ENCODE measurements at places on chromosomes 11 and 22.

DNA sequence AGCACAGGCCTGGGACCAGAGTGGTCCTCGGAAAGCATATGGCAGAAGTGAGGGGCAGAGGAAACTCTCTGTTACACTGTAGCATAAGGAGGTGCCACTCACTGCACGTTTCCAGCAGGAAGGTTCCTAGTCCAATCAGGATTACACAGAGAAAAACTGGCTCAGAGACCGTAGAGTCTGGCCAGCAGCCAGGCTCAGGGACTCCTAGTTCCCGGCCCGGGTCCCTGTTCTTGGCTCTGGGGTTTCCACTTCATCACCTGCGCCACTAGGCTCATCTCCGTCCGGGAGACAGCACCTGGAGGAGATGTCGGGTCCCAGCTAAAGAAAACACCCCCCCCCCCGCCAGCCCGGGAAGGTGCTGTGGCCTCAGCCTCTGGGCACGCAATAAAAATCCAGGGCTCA, 1.1 kb downstream of the TTLL12 start:
- no peak for DNase-seq

GRCh38 chr22:24486501-24486921, 8.6 kb upstream of the UPB1 start:
- no peak for DNase-seq

GRCh38 chr22:19879246-19879570, 24.5 kb upstream of the GNB1L start:
- DNase-seq, result peak; percentile 26

GRCh38 chr22:25282346-25282670, 62.9 kb downstream of the CRYBB2 start:
- no peak for DNase-seq

- no peak for DNase-seq
Measured at GRCh38 chr11:11370255-11370961, 17.4 kb upstream of the CSNK2A3 start.

GRCh38 chr11:61769169-61769920, 16.9 kb downstream of the MYRF start:
- no peak for DNase-seq

DNA sequence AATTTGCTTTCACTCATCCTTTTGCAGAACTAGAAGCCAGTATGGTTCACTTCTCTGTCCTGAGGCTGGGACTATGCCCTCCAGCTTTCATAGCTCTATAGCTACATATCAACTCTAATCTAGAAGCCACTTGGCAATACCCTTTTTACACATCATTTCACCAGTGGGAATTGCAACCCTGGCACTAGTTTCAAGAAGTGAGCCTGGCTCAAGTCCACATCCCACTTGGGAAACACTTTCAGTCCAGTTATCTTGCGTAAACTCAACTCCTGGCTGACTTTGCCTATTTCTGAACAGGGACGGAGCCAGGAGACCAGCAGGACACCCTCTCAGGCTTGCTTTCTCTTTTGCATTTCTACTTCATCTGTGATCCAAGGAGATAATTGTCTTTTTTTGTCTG, 19.9 kb upstream of the FAT3 start:
- no peak for DNase-seq

GRCh38 chr11:64364435-64364834, 5.5 kb downstream of the RPS6KA4 start:
- DNase-seq, result no peak

GRCh38 chr22:31089160-31090100, 8.3 kb downstream of the SMTN start:
- no peak for DNase-seq

- DNase-seq, result no peak
Measured at GRCh38 chr11:108616549-108616948, 23.0 kb upstream of the EXPH5 start.

GRCh38 chr11:122240638-122241037, 124.6 kb upstream of the BLID start:
- no peak for DNase-seq

- no peak for DNase-seq
Measured at GRCh38 chr22:20315337-20316216, 4.3 kb downstream of the DGCR6L start.

- DNase-seq, result no peak
Measured at GRCh38 chr11:12061851-12062560, 48.4 kb upstream of the MICAL2 start.

DNA sequence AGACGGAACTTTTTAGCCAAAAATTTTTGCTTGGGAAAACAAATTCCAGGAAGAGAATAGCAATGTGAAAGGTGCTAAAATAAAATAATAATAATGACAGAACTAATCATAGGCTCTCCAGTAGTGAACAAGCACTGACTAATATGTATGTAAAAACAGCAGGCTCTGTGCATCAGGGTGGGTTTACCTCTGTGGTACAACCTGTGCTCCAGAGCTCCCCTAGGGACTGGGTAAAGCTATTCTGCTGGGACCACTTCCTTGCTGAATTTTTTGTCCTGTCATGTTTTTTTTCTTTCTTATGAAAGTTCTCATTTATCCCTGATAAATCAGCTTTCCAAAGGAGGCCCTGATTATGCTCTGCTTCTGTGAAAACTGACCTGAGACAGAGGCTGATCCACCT, 18.8 kb downstream of the LUZP2 start:
- no peak for DNase-seq

DNA sequence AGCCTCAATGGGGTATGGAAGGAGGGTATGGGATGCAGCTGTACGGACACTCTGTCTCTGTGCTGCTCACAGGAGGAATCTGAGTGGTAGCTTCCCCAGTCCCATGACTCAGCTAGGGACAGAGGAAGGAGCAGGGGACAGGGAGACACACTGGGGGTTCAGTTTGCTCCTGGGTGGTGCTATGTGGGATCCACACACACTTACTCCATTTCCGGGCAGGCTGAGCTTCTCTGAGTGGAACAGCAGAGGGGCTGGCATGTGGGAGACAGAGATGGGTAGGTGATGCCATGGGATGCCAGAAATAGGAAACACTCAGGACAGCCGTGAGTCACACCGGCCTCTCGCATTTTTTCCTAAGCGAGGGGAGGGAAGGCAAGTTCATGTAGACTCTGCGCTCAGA, 59.2 kb upstream of the KIRREL3 start:
- DNase-seq, result peak; percentile 76

- DNase-seq, result no peak
Measured at GRCh38 chr11:7436657-7437056, 48.6 kb upstream of the OLFML1 start.

DNA sequence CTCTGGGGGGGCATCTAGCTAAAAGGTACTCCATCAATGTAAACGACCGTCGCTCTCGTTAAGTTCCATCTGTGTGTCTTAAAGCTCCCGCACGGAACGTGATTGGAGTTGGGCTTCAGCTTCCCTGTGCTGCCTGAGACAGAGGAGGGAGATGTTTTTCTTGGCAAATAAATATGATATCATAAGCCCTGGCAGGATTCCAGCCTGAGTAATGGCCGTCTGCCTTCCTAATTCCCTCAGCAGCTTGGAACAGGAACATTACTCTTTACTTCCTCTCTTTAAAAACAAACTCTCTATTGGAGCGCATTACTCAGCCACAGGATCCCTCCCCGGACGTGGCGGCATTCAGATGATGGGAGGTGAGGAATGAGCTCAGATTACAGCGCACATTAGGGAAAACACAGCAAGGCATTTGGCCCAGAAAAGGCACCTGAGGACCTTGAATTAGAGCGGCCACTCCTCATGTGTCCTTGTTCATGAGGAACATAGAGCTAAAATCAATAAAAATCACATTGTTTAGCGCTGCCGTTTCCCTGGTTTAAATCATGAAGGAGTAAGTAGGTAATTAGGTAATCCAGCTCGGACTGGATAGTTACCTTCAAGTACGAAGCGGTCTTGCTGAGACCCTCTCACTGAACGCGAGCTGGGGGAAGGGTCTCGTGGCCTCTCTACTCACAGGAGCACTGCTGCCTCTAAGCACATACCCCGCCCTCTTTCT, 230.4 kb downstream of the ST3GAL4 start:
- DNase-seq, result peak; percentile 59

DNA sequence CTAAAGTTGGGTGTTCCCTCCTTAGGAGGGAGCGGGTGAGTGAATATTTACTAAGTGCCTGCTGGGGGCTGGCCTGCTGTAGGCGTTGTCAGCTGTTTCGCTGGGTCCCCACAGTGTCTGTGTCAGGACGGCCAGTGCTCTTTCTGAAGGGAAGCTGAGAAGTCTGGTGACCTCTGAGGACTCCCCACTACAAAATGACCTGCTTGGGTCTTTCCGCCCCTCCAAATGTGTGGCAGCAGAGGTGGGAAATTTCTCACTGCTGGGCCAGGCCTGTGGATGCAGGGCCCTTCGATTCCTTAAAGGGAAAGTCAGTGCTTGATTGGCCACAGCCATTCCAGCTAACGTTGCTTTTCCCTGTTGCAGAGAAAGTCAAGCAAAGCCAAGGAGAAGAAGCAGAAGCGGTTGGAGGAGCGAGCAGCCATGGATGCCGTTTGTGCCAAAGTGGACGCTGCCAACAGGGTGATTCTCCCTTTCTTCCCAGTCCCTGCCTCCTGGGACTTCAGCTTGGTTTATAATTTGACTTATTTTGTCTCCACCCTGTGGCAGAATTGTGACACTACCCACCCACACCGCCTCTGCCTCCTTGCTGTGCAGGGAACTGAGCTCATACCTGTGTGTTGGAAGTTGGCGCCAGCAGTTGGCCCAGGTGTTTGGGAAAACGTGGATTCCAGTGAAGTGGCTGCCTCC, 6.8 kb downstream of the NAA40 start:
- peak; percentile 79 for DNase-seq

DNA sequence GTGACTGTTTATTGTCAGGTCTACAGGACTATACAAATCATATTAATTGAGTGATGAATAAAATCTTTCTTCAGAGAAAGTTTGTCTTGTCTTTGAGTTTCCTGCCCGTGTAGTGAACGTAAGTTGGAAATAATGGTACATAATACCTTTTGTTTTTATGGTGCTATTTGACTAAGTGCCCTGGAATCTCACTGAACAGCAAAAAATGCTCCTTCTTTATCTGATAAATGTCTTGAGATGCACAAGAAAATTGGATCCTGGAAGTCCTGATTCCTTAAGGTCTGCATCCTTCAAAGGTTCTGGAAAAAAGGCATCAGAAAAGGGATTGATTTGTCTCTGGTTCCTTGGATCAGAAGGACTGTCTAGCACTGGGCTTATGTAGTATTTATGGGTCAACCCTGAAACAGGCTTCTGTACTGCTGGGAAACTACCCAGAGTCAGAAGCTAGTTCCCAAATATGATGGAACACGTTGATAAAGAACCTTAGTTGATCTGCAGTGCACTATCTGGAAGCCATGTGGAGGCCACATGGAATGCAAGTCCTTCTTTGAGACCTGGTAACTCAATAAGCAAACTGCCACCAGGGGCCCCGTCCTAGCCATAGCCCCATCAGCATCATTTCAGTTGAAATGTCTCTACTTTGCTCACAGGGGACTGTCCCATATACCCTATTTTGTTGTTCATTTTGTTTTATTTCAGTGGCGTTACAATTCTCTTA, 100.6 kb upstream of the CD44 start:
- DNase-seq, result no peak

DNA sequence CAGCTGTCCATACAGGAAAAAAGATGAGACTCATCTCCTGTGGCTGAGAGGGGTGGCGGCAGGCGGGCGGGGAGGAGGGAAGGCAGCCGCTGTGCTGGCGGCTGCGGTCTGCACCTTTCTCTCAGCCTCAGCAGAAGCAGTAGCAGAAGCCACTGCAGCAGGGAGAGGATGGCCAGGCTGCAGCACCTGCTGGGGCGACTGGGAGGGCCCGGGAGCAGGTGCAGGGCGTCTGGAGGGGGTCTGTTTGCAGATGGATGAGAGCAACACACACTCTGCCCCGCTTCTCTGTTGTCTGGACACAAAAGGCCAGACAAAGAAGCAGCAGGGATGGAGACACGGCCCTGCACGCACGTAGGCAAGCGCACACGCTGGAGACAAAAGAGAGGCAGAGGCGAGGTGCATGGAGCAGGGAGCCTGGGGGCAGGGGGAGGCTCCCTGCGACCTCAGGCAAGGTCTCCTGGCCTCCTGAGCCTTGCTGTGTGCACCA, 9.3 kb upstream of the MIAT start:
- peak; percentile 52 for DNase-seq

- DNase-seq, result no peak
Measured at GRCh38 chr11:5857590-5857989, at the start of gene OR52E8. OR52E8 (minus strand) TSS chr11:5857690; CDS start chr11:5857690, 0 bp downstream.

DNA sequence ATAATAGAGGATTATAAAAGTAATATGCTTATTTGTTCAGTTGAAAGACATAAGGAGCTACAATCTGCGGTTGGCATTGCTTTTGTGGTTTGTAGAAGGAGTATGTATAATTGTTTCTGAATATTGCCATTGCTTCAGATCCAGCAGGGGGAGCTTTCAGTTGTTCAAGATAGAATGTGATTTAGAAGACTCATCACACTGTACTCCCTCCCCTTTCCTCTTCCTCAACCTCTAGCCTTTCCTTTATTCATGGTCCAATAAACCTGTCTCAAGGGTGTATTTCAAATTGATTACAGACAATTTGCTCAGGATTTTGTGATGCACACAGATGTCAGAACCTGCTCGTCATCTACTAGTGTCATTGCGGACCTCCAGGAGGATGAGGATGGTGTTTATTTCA, 9.8 kb downstream of the PRMT3 start:
- no peak for DNase-seq

DNA sequence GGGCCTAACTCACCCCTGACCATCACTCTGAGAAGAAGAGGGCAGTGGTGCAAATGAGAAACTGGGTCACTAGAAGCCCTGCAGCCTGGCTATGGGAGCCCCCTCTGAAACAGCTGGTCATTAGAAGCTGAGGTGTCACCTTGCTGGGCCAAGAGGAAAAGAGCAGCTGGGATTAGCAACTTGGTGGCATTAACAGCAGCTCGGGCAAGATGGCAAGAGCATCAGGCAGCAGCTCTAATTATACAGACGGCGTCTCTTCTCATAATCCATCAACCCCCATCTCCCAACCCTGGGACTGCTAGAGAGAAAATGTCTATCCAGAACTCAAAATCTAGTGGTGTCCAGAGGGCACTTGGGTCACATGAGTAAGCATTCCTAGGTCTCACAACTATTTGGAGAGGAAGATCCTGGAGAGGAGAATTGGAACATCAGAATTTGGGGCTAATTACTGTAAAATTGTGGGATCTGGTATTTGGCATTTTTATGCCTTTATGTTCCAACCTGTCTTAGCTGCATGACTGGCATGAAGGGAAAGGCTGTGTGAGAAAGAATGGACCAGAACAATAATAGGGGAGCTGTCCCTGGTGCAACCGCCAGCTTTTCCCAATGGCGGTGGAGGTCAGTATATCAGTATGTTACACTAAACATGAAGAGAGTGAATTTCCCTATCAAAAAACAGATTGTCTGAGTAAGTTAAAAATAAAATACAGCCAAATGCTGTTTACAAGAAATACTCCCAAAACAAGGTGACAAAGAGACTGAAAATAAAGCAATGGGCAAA, 7.6 kb upstream of the LMO1 start:
- DNase-seq, result no peak

All from dorsolateral prefrontal cortex (tissue), 122 donors.